Chondrocyte (in vitro differentiated cells): ENCODE measurements at places on chromosomes 12 and 14. TPM values are rescaled to one million over a fixed set of nuclear protein-coding genes. Genes with fewer than 3 reads are reported as not detected.
A peak's percentile ranks its signal among the peaks of the same experiment; 100 is the strongest.

The COQ5 gene
- total RNA-seq, result 16.2 to 22.9 TPM (median 19.8 TPM) in 3 replicates

DNA sequence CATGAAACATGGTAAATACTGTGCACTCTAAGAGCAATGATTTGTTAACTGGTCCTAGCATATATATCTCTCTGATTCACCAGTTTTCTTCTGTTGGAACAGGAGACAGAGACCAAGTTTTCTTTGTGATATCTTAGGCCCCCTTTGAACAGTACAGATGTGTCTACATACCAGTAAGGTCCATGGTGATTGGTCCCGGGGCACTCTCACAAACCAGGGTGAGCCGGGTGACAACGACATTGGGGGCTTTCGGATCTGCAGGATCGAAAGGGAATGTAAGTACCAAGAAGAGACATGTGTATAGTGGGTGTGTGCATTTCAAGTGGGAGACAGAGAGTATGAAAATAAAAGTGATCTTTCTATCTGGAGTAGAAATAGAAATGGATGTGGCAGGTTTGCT, 11.3 kb upstream of the ERP27 start:
- H3K4me1 ChIP-seq, result peaks cover 82% of the 10 kb centered on the region
- peak overlapping the region; percentile 34 for H3K27ac ChIP-seq
- no peaks in the 10 kb centered on the region for H3K36me3 ChIP-seq
- DNase-seq, result no peak
- no peaks in the 10 kb centered on the region for H3K27me3 ChIP-seq
- H3K4me3 ChIP-seq, result no peak overlapping the region

- H3K27me3 ChIP-seq, result peaks cover 2% of the 10 kb centered on the region
- H3K36me3 ChIP-seq, result no peaks in the 10 kb centered on the region
- no peak for DNase-seq
Observed at GRCh38 chr14:26870722-26871617, 273.1 kb upstream of the NOVA1 start.

- H3K27ac ChIP-seq, result no peak overlapping the region
- no peaks in the 10 kb centered on the region for H3K27me3 ChIP-seq
- H3K4me3 ChIP-seq, result no peak overlapping the region
- H3K36me3 ChIP-seq, result no peaks in the 10 kb centered on the region
Observed at GRCh38 chr12:50062728-50063460, 5.5 kb downstream of the ASIC1 start.

DNA sequence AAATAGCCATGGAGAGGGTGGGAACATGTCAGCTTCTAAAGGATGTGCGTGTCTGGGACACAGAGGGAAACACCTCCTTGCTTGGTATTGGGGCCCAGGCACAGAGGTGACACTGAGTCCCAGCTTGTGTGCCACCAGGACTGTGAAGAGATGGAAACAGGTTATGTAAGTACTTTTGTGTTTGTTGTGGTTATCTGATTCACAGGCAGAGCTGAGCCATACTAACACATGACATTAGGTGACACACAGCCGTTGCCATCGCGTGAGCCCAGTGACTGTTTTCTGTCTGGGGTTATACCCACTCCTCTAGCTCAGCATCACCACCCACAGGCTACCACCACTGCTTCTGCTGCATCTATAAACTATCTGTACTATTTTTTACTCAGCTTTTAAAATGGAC, 12.1 kb upstream of the FLVCR2 start:
- peaks cover 2% of the 10 kb centered on the region for H3K36me3 ChIP-seq
- H3K4me1 ChIP-seq, result no peaks in the 10 kb centered on the region
- H3K4me3 ChIP-seq, result no peak overlapping the region
- no peak overlapping the region for H3K27ac ChIP-seq

- H3K4me1 ChIP-seq, result peaks cover 8% of the 10 kb centered on the region
- no peak overlapping the region for H3K4me3 ChIP-seq
- no peaks in the 10 kb centered on the region for H3K36me3 ChIP-seq
- peak; percentile 91 for DNase-seq
Observed at GRCh38 chr12:131832321-131833231, 4.4 kb downstream of the MMP17 start.

GRCh38 chr12:101939856-101940265, 62.5 kb downstream of the DRAM1 start:
- H3K27me3 ChIP-seq, result peaks cover 3% of the 10 kb centered on the region
- no peak overlapping the region for H3K4me3 ChIP-seq
- no peak for DNase-seq
- H3K4me1 ChIP-seq, result peaks cover 17% of the 10 kb centered on the region
- no peaks in the 10 kb centered on the region for H3K36me3 ChIP-seq

The VIPAS39 gene
- 21.2 to 24.3 TPM (median 21.9 TPM) in 3 replicates for total RNA-seq

DNA sequence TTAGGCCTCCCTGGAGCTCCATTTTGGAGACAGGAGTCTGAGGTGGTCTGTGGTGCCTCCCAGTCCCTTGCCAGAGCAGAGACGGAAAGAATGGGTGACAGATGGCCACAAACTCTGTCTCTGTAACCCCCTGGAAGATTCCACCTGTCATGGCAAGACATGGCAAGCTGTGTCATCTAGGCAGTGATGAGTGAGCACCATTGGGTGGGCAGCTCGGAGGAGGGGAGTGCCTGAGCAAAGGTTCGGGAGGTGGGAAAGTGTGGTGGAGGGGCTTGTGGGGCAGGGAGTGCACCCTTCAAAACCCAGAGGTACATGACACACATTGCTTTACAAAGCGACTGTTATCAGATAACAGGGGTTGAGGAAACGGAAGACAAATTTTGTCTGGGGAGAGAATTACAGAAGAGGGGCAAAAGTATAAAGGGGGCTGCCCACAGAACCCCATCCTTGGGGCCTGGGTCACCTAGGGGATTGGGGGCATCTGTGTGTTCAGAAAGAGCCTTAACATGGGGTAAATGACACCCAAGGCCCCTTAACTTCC, 3.5 kb downstream of the RIN3 start:
- H3K4me1 ChIP-seq, result peaks cover 23% of the 10 kb centered on the region
- H3K27me3 ChIP-seq, result no peaks in the 10 kb centered on the region
- no peak for DNase-seq
- no peak overlapping the region for H3K4me3 ChIP-seq
- no peak overlapping the region for H3K27ac ChIP-seq

GRCh38 chr14:74697543-74697942, 15.3 kb downstream of the AREL1 start:
- no peak overlapping the region for H3K4me3 ChIP-seq
- H3K36me3 ChIP-seq, result peaks cover 9% of the 10 kb centered on the region
- no peaks in the 10 kb centered on the region for H3K27me3 ChIP-seq
- H3K27ac ChIP-seq, result no peak overlapping the region
- H3K4me1 ChIP-seq, result peaks cover 4% of the 10 kb centered on the region
- DNase-seq, result no peak

- H3K4me1 ChIP-seq, result no peaks in the 10 kb centered on the region
- H3K27me3 ChIP-seq, result peaks cover 6% of the 10 kb centered on the region
- H3K4me3 ChIP-seq, result no peak overlapping the region
- H3K36me3 ChIP-seq, result no peaks in the 10 kb centered on the region
Observed at GRCh38 chr14:93717668-93718320, 70.5 kb downstream of the PRIMA1 start.

DNA sequence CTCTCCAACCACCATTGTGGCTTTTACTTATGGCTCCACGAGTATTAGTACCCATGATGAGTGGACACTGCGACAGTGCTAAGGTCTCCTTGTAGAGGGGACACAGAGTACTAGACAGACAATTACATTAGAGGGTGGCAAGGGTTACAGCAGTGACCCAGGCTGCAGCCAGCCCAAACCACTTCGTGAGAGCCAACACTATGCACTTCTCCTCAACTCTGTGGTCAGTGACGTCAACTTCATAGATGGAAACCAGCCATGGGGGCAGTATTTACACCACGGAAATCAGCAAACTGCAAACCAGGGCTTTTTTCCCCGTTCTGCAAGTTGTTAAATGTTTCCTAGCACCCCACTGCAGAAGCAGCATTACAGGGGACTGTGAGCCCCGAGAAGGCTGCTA, 61.6 kb upstream of the ZFP36L1 start:
- H3K27ac ChIP-seq, result peak overlapping the region; percentile 62
- peaks cover 17% of the 10 kb centered on the region for H3K36me3 ChIP-seq
- DNase-seq, result no peak
- no peaks in the 10 kb centered on the region for H3K27me3 ChIP-seq
- H3K4me1 ChIP-seq, result peaks cover 9% of the 10 kb centered on the region

The RND1 gene
- 0.99 to 1.5 TPM (median 1.1 TPM) in 3 replicates for total RNA-seq

- DNase-seq, result no peak
- H3K27me3 ChIP-seq, result peaks cover 17% of the 10 kb centered on the region
- no peaks in the 10 kb centered on the region for H3K4me1 ChIP-seq
- no peak overlapping the region for H3K4me3 ChIP-seq
- H3K27ac ChIP-seq, result no peak overlapping the region
- H3K36me3 ChIP-seq, result no peaks in the 10 kb centered on the region
Observed at GRCh38 chr14:44785096-44785495, 176.7 kb downstream of the KLHL28 start.

The CHGA gene
- total RNA-seq, result not detected in 3 replicates

The PRICKLE1 gene
- total RNA-seq, result 30.3 to 62.8 TPM (median 32.0 TPM) in 3 replicates

- peaks cover 73% of the 10 kb centered on the region for H3K4me1 ChIP-seq
- H3K4me3 ChIP-seq, result peak overlapping the region; percentile 96
- DNase-seq, result no peak
- peaks cover 82% of the 10 kb centered on the region for H3K36me3 ChIP-seq
- H3K27ac ChIP-seq, result peak overlapping the region; percentile 80
Observed at GRCh38 chr12:46366771-46367170, 5.8 kb downstream of the SLC38A2 start.

DNA sequence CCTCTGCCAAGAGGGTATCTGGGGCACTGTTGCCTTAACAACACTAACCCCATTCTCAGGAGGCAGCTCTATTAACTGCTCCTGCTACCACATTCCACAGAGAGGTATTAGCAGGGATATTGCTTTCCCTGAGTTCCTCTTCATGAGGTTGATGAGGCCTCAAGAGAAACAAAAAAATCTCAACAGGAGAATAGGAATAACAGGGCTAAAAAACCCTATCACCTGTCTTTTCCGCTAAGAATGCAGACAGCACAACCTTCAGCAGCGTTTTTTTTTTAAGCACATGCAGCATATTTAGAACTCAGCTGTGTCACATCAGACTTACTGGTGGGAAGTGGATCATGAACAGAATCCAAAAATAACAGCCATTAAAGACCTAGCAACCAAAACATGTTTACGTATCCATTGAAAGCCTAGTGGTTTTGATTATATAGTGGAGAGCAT, 29.2 kb downstream of the ATF7 start:
- no peak overlapping the region for H3K4me3 ChIP-seq
- no peaks in the 10 kb centered on the region for H3K27me3 ChIP-seq
- DNase-seq, result no peak

DNA sequence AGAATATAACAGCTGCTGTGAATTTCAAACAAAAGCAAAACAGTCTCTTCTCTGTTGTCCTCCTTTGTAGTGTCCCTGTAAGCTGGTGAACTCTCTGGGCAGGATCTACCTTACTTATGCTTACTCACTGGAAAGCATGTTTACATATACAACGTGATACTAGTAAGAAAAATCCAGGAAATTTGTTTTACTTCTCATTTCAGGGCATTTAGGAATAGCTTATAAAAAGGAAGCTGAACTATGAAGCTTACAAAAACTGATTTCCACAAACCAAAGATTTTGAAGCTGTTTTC, 311.0 kb downstream of the NOVA1 start:
- H3K27ac ChIP-seq, result no peak overlapping the region
- peaks cover 6% of the 10 kb centered on the region for H3K4me1 ChIP-seq
- H3K4me3 ChIP-seq, result no peak overlapping the region

The ASB2 gene
- total RNA-seq, result 0.67 to 1.2 TPM in 2 of 3 replicates, not detected in the other

- peak overlapping the region; percentile 96 for H3K27ac ChIP-seq
- peaks cover 26% of the 10 kb centered on the region for H3K36me3 ChIP-seq
- H3K4me1 ChIP-seq, result peaks cover 31% of the 10 kb centered on the region
- H3K27me3 ChIP-seq, result no peaks in the 10 kb centered on the region
Observed at GRCh38 chr14:39176263-39177167, 1.5 kb downstream of the PNN start.

The CLEC1B gene
- total RNA-seq, result not detected in 3 replicates

The GLIPR1L1 gene
- not detected in 3 replicates for total RNA-seq

GRCh38 chr14:24095271-24096068, 1.4 kb downstream of the PCK2 start:
- H3K27ac ChIP-seq, result peak overlapping the region; percentile 97
- H3K4me1 ChIP-seq, result peaks cover 38% of the 10 kb centered on the region
- DNase-seq, result no peak
- H3K4me3 ChIP-seq, result peak overlapping the region; percentile 99
- H3K36me3 ChIP-seq, result peaks cover 18% of the 10 kb centered on the region

The DIO2 gene
- total RNA-seq, result 0.79 to 87.0 TPM (median 1.4 TPM) in 3 replicates

- no peak overlapping the region for H3K4me3 ChIP-seq
- no peak for DNase-seq
- H3K27me3 ChIP-seq, result no peaks in the 10 kb centered on the region
- peaks cover 6% of the 10 kb centered on the region for H3K4me1 ChIP-seq
- H3K36me3 ChIP-seq, result peaks cover 1% of the 10 kb centered on the region
- H3K27ac ChIP-seq, result no peak overlapping the region
Observed at GRCh38 chr12:39990122-39991101, 115.5 kb downstream of the SLC2A13 start.

DNA sequence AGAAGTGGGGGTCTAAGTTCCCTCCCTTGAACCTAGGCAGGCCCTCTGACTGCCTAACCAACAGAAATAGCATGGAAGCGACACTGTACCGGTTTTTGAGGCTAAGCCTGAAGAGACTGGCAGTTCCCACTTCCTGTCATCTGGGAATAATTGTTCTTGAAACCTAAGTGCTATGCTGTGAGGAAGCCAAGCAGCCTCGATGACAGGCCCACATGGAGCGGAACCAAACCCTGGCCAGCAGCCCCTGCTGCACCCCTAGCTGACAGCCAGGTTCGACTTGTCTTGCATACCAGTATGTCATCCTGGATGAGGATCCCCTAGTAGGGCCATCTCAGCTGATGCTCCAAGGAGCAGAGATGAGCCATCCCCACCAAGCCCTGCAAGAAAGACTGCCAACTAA, 6.4 kb upstream of the GPR68 start:
- no peaks in the 10 kb centered on the region for H3K36me3 ChIP-seq
- no peak overlapping the region for H3K27ac ChIP-seq
- H3K27me3 ChIP-seq, result no peaks in the 10 kb centered on the region
- DNase-seq, result no peak
- H3K4me1 ChIP-seq, result peaks cover 13% of the 10 kb centered on the region
- no peak overlapping the region for H3K4me3 ChIP-seq

DNA sequence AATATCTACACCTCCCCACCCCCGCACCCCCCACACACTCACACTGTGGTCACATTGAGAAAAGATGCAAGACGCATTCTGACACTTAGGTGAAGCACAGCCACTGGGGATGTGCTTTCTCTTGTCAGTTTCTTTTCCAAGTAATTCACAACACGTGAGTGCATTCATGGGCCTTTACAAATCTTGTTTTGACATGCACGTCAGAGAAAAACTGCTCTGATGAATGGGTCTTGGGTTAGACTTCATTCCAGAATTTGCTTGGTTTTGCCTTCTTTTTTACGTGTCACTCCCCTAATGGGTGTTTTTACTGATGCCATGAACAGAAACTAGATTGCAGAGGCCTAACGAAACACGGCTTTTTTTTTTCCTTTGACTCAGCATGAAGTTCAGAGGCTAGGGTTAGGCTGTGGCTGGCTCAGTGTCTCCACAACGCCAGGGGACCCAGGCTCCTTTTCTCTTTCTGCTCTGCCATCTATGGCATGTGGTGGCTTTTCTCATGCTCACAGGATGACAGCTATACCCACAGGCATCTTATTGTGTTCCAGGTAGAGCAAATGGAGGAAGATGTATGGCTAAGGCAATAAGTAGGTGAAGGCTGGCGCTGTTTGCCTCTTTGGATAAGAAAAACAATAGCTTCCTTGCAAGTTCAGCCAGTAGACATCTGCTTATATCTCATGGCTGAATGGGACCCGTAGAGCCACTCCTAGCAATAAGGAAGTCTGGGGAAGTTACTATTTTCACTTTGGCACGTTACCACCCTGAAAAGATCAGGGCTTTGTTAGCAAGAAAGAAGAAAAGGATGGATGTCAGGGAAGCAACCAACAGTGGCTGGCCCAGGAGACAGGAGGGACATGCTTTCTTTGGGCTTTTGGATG, 253.3 kb downstream of the SLC15A4 start:
- no peak overlapping the region for H3K4me3 ChIP-seq
- H3K4me1 ChIP-seq, result no peaks in the 10 kb centered on the region
- no peak overlapping the region for H3K27ac ChIP-seq
- no peaks in the 10 kb centered on the region for H3K27me3 ChIP-seq
- no peak for DNase-seq
